NCI-H1092 treated with DMSO at 0.1 percent for 48 hours (cell line): ENCODE measurements at places on chromosomes 2 and 18.

DNA sequence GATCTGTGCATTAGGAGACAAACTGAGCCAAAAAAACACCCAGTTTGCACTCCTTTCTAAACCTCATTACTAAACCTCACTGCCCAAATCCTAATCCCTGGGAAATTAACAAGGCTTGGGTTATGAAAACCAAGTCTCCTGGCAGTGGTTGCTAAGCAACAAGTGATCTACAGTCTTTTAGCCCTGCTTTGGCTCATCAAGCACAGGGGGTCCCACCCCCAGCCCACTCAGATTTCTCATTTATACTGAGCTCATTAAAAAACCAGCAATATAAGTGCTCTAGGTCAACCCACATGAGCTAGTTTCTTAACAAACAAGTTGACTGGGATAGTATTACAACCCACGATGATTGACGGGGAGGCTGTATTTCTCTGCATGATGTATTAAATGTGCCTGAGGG is 18.4 kb downstream of the DNER start:
- no peak for DNase-seq

GRCh38 chr2:52308156-52308555 is 1276.2 kb upstream of the NRXN1 start:
- DNase-seq: no peak

GRCh38 chr18:9380621-9381395 is 46.2 kb downstream of the TWSG1 start:
- DNase-seq: peak; percentile 86

- DNase-seq: no peak
These were observed 120.2 kb downstream of the RPIA start for GRCh38 chr2:88811681-88812080.

- no peak for DNase-seq
These were observed 43.8 kb downstream of the GBX2 start for GRCh38 chr2:236124182-236124893.

- DNase-seq: no peak
These were observed 1377.9 kb downstream of the RPIA start for GRCh38 chr2:90069290-90069894.

DNA sequence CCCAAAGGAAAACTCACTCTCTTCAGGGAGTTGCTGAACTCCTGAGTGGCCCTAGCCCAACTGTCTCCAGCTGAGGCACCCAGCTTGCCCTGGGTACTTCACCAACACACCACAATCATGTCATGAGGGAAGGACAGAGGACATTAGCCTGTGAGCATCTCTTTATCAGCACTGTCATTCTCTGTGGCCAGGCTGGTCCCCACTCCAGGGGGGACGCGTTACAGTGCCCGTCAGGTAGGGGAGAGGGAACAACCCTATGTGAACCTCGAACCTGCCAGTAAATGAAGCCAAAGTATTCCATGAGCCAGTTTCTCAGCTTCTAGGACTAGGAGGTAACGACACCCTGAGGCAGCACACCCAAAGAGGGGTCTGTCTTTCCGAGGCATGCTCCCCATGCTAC is 94.9 kb upstream of the MGAT4A start:
- DNase-seq: no peak

- DNase-seq: no peak
These were observed 602.2 kb downstream of the FBXO15 start for GRCh38 chr18:73545472-73545871.

DNA sequence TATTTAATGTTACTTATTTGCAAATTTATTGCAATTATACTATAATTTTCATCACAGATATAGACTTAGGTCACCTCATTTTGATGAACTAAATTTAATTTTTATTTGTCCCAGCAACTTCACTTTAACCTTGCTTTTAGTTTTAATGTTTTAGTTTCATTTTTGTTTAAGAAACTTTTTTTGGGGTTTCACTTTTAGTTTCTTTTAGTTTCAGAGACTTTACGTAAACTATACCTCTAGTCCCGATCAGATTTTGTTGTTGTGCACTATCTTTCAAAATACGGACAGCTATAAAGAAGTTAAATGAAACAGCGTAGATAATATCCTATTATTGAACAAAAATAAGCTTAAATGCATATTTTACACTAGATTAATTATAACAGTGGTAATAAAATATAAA is 460.5 kb downstream of the ERBB4 start:
- no peak for DNase-seq

DNA sequence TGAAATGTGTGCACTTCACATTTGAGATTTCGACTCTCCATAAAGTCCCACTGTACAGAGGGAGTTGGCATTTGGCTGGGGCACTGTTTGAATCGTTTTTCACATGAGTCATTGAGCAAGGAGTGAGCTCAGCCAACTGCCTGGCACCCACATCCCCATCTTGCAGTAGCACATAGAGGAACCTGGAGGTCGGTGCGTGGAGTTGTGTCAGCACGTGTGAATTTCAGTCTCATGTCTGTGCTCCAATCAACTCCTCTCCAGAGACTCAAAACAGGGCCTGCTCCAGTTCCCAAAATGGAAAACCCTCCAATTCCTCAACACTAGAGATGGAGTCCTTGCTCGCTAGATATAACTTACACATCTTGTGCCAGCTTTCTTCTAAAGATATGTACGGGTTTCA is 126.8 kb upstream of the CAPN13 start:
- no peak for DNase-seq

- DNase-seq: no peak
These were observed 24.5 kb downstream of the ZEB2 start for GRCh38 chr2:144495227-144496091.

GRCh38 chr2:177593402-177593801 is 200.8 kb downstream of the AGPS start:
- DNase-seq: no peak

- DNase-seq: no peak
These were observed 60.2 kb downstream of the TRPM8 start for GRCh38 chr2:233977296-233977837.

GRCh38 chr18:26745288-26746181 is 120.0 kb downstream of the AQP4 start:
- DNase-seq: no peak

DNA sequence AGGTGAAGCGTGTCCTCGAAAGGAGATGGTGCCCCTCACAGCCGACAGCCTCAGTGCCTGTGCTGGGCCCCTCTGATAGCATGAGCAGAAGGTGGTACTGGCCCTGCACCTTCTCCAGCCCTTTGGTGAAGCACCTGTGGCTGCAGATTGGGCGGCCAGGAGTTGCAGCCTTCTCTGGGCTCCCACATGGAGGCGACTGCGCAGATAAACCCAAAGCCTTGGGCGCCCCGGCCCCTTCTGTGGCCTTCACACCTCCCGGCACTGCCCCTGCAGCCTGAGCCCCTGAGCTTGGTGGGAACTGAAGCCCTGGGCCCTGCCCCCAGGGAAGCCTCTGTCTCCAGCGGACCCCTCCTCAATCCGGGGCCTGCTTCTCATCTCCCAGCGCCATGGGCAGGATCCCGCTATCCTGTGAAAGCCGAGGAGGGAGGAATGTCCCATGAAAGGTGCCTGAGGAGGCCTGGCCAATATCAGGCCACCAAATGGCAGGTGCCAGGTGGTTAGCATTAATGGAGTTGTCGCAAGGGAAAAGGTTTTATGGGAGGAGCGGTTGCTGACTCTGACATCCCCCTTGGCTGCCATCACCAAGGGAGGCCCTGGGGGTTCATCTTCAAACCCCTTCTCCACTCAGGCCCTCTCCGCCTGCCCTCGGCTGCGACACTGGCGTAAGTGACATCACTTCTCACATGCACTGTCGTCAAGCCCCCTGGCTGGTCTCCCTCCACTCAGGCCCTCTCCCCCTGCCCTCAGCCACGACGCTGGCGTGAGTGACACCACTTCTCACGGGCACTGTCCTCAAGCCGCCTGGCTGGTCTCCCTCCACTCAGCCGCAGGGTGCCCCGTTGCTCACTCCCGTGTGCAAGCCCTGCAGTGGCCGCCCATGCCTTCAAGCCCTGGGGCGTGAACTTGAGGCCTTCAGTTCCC is 62.4 kb downstream of the DDX1 start:
- DNase-seq: no peak

GRCh38 chr2:226077031-226077430 is 677.5 kb downstream of the NYAP2 start:
- no peak for DNase-seq

GRCh38 chr2:137357634-137358033 is 592.3 kb downstream of the THSD7B start:
- no peak for DNase-seq

GRCh38 chr2:180456801-180457200 is 449.7 kb upstream of the CWC22 start:
- DNase-seq: peak; percentile 23

DNA sequence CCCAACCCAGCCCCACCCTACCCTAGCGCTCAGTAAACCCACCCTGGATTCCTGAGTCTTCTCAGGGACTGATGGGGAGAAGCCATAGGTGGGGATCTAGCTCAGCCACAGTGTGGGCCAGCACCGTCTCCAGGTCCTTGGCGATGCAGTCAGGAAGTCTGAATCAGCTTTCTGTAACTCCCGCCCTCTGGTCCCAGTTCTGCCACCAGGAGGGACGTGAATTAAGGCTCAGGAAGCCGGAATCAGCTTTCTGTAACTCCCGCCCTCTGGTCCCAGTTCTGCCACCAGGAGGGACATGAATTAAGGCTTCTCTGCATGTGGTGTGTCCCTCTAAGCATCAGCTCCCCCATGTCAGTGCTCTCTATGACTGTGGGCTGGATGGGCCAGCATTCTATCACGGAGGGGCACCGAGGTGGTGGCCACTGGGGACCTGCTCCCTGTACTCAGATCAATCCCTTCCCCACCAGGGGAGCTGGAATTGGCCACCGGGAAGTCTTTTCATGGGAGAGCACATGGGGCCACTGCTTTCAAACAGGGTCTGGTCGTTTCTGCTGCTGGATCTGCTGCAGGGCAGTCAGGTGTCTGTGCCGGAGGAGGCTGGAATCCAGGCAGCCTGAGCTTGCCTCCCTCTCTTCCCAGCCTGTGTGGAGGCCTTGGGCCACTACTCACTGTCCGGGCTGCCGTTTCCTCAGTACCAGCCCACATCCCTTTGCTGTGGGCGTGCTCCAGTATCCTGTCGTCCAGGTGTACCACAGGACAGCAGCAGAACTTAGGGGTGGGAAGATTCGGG is 24.7 kb downstream of the ASB18 start:
- DNase-seq: no peak

- DNase-seq: no peak
These were observed 348.7 kb upstream of the HS6ST1 start for GRCh38 chr2:128667391-128667790.

GRCh38 chr18:71370671-71371445 is 1082.0 kb downstream of the SOCS6 start:
- DNase-seq: no peak

DNA sequence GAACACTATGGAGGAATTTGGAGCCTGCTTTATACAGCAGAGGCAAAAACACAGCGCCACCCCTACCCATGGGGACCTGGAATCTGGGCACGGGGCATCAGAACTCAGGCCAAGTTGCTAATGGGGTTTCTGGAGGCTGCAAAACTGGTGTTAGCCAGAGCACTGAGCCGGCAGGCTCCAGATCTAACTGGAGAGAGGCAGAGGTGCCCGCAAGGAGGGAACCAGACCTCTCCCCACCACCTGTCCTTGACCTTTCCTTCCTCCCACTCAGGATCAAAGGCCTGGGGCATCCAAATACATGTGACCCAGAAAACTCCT is 126.6 kb downstream of the TNS1 start:
- DNase-seq: no peak

- no peak for DNase-seq
These were observed 65.5 kb upstream of the PMAIP1 start for GRCh38 chr18:59834267-59834666.

- no peak for DNase-seq
These were observed 104.9 kb downstream of the RBMS1 start for GRCh38 chr2:160388464-160389263.

- DNase-seq: no peak
These were observed 60.0 kb downstream of the TTC21B start for GRCh38 chr2:165893556-165893955.

DNA sequence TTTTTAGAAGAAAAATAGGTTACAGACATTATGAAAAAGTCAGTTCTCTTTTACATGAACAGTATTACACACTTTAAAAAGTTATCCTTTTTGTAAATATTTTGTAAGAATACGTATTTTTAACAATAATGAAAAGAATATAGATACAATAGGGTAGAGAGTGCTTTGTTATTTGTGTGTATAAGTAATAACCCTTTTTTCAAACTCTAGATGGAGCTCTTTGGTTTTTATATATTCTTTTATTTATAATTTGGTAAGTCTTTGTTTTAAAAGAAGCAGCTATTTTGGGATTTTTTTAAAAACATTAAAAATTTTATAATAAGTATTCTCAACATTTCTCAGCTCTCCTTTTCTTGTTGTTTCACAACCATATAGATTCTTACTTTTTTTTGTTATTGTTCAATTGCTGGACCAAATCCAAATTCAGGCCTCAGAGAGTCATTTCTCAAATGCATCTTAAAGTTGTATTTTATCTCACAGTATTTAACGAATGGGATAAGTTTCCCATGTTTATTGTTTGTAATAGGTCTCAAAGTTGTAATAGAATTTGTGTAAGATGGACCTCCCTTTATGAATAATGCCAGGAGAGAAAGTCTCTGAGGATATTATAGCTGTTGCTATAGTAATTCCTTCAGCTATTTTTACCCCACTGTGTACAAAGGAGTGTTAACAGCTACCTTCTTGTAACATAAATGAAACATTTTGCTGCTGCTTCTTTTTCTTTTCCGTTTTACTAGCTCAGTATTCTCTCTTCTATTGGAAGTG is 46.4 kb downstream of the ACYP2 start:
- no peak for DNase-seq

DNA sequence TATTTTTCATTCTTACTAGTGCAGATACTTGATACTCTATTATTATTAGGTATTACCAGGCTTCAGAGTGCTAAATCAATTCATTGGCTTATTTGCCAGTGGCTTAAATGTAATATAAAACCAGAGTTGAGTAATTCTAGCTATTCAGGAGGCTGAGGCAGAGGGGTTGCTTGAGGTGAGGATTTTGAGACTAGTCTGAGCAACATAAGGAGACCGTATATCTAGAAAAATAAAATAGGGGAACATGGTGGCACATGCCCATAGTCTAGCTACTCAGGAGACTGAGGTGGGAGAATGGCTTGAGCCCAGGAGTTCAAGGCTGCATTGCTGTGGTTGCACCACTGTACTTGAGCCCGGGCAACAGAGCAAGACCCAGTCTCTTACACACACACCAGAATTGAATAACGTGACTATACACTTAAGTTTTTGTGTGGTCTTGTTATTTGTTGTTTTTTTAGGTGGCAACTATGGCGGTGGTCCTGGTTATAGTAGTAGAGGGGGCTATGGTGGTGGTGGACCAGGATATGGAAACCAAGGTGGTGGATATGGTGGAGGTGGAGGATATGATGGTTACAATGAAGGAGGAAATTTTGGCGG is 4.8 kb downstream of the HNRNPA3 start:
- DNase-seq: no peak

DNA sequence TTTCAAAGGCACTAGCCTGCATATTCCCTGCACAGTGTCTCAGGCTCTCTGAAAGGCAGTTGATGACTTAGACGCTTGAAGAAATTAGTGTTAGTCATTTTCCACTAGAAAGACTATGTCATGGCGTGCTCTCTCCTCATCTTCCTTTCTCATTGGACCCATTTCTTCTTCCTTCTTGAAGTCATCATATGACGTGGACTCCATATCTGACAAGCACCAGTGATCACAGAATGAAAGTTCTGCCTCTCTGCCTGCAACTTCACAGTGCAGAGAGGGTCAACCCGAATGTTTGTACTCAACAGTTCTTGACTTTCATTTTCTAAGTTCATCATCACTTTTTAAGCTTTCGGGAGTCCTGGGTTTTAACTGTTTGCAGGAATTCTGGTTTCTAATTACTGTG is 63.7 kb upstream of the CYRIA start:
- DNase-seq: no peak
